Type B pancreatic cell (in vitro differentiated cells): ENCODE measurements at places on chromosomes 7 and 10. TPM values are rescaled to one million over a fixed set of nuclear protein-coding genes. Genes with fewer than 3 reads are reported as not detected.

- no peak for DNase-seq
These were observed 221.6 kb downstream of the TMEM178B start for GRCh38 chr7:141295367-141295895.

MKI67 gene
- total RNA-seq = 40.5 and 104 TPM in 2 replicates

GPR141 gene
- total RNA-seq = 0.31 TPM in 1 of 2 replicates, not detected in the other

DNA sequence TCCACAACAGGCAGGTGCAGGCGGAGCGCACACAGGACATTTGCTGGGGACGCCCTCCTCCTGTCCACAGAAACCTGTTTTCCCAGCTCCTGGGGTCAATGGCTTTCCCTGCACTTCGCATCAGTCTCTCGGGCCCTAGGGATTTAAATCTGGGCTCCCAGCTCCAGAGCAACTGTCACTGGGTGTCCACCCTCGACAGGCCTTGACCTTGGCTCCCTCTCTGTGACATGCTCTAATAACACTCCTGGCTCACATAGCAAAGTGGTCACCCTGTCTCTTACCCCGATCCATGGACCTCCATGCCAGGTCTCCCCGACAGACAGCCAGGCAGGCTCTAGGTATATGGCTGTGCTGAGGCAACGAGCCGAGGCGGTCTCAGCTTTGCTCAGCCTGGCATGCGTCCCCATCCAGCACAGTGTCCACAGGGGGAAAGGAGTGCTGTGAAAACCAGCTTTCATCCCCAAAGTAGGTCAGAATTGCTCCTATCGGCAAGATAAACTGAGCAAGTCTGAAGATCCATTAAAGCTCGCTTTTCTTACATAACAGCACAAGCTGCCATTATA, 195.6 kb downstream of the TNS3 start:
- no peak for DNase-seq

BLNK gene
- total RNA-seq = 21.7 and 59.8 TPM in 2 replicates

GRK5 gene
- total RNA-seq = 10.8 and 24.8 TPM in 2 replicates

DNA sequence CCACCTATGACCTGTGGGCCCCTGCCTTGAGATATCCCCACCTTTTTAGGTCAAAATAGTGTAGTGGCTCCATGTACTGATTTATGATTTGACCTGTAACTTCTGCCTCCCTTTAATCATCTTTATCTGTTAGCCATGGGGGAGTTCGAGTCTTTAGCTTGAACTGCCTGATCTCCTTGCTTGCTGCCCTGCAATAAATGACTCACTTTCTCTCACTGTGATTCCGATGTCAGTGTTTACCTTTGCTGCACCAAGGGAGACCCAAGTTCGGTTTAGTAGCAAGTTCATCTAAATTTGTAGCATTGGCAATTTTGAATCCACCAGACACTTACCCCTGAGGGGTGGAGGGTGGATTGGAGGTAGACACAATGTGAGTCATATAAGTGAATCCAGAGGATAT, 814.6 kb upstream of the AUTS2 start:
- no peak for DNase-seq

TFPI2 gene
- total RNA-seq = 4.9 TPM in 2 replicates

TCAF1 gene
- total RNA-seq = 50.0 and 71.2 TPM in 2 replicates

DNA sequence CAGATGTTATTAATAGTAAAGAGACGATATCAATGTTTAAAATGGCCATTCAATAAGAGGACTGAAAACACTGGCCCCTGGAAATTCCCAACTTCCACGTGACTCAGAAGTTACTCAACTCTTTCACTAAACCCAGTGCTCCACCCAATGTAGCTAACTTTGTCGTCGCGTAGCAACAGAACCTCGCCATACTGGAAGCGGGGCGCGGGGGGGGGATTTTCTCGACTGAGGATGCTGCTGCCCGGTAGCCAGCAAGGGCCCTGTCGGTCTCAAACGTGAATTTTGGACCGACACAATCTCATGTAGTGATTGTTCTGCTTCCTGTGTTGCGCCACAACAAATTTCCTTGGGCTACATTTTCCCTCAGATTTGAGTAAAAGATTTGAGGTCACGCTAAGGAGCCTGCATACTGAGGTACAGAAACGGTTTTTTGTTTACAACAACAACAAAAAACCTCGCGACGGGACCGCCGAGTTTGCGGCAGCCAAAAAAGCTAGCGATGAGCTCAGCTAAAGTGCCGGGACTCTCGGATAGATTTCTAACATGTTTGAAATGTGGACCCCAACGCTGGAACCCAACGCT, 977 bp upstream of the SFR1 start:
- peak; percentile 76 for DNase-seq

- no peak for DNase-seq
These were observed 678.0 kb upstream of the KCND2 start for GRCh38 chr7:119594956-119595355.

COL1A2 gene
- 23.0 and 692 TPM in 2 replicates for total RNA-seq

- DNase-seq = no peak
These were observed 261.5 kb downstream of the ELMO1 start for GRCh38 chr7:37187179-37187578.

DNA sequence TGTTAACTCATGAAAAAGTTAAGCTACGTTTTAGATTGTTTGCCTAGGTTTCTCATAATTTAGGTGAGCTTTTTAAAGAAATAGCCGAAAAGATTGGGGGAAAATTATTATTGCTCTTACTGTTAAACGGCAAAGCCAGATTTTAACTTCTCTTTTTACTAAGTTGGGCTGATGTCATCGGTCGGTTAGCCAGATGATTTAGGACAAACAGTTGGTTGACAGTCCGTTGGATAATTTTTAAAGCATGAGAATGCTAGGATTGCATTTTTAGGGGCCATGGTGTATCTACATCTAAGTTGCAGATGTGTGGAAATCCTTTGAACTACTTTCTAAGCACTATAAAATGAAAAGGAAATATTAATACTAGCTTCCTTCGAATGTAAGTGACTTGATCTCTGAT, 280.9 kb upstream of the AKR1E2 start:
- DNase-seq = no peak

THNSL1 gene
- total RNA-seq = 5.9 and 10.2 TPM in 2 replicates

TSPAN12 gene
- total RNA-seq = 14.8 and 16.3 TPM in 2 replicates

GRCh38 chr10:66822801-66823200, 103.0 kb upstream of the LRRTM3 start:
- no peak for DNase-seq

DNA sequence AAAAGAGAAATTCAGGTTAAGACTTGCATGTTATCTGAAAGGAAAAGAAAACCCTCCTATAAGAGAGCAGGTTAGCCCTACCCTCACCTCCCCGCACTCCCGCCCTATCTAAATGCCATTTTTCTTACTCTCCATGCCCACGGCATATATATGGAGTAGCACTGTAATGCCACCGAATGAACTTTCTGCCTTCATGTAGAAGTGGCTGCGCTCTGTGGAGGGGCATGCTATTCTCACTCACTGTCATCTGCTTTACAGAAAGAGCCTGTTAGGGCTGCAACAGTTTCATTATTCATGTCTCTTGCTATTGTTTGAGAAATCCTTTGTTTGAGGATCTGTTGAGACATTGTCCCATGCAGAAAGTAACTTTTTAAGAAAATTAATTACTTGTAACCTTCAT, 1190.6 kb downstream of the SORCS1 start:
- no peak for DNase-seq

PIK3AP1 gene
- 3.5 and 3.7 TPM in 2 replicates for total RNA-seq

DNA sequence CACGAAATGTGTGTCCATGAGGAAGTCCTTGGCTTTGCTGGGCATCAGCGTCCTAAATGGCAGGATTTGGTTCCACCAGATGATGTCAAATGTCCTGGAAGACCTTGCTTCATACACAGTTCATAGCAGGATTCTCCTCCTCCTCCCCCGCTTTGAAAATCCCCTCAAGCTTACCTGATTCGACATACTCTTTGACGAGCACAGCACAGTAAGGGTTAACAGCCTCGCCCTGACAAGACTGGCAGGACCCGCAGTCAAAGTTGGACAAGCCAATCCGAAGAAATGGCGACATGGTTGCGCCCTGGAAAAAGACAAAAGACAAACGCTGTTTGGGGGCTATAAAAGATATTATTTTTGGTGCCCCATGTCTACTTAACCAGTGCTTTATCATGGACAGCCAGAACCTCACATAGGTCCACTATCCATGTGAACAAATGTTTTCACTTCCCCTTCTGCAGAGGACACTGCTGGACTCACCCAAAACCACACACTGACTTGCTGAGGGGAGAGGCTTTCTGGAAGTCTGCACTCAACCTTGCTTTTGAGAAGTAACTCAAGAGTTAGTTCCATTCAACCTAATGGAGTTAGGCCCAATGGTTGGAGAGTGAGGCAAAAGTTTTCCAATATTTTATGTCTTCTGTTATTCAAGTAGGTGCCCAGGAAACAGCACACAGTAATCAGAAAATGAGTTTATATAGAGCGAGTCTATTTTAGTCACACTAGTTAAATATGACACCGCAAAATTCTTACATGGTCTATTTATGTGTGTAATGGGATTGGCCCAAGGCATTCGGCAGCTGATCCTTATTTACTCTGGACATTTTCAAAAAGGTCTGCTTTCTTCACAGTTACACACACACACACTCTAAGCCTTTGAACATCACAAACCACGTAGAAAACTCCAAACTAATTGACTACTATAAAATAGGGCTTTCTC, 65.0 kb downstream of the PRKCQ start:
- no peak for DNase-seq

- no peak for DNase-seq
These were observed 33.7 kb upstream of the DPYSL4 start for GRCh38 chr10:132152896-132153580.

GJC3 gene
- total RNA-seq = not detected in 2 replicates

DNA sequence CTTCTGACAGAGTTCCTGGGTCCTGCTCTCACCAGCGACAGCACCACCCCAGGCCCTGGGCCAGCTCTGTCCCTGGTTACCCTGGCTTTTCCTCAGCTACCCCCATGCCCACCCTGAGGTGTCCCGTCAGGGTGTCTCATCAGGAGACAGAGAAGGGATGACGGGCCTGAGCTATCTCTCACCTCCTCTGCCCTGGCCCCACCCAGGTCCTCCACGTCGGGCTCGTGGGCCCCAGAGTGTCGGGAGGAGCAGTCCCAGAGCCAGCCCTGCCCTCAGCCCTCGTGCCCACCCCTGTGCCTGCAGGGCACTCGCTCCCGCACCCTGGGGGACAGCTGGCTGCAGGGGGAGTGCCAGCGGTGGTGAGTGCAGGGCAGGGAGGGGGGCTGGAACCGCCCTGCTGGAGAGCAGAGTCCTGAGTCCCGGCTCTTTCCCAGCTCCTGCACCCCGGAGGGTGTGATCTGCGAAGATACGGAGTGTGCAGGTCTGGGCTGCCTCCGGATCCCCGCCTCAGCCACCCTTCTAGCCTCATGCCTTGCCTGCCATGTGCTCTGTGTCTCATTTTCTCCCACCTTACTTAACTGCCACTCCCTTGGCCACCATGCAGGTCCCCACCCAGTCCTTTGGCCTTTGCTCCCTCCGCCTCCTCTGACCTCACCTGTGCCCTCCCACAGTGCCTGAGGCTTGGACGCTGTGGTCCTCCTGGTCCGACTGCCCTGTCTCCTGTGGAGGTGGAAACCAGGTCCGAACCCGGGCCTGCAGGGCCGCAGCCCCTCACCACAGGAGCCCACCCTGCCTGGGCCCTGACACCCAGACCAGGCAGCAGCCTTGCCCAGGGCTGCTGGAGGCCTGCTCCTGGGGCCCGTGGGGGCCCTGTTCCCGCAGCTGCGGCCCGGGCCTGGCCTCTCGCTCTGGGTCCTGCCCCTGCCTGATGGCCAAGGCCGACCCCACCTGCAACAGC, 16.7 kb upstream of the ZNF862 start:
- DNase-seq = no peak

- no peak for DNase-seq
These were observed 28.5 kb downstream of the TSPAN12 start for GRCh38 chr7:120829487-120829886.

DNA sequence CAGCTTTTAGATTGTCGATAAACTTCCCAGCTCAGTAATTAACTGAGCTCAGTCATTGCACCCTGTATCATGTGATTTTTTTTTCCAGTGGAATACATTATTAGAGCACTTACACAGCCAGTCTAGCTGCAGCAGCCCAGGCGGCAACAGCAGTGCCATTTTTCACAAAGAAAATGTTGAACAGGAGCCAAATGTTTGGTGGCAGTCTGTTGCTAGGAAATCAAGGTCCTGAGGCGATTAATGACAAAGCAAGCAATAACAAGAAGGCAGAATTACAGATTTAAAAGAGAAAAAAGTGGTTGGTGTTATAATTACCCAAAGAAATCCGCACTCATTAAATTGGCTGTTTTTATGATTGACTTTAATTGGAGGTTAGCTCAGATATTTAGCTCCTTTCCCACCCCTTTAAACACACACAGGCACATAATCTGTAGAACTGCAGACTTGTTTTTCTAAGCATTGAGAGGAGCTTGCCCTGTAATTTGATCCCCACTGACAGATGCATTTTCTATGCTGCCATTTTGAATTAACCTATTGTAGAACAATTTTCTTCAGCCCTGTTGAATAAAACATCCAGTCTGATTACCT, 267.4 kb downstream of the ADK start:
- no peak for DNase-seq

DNA sequence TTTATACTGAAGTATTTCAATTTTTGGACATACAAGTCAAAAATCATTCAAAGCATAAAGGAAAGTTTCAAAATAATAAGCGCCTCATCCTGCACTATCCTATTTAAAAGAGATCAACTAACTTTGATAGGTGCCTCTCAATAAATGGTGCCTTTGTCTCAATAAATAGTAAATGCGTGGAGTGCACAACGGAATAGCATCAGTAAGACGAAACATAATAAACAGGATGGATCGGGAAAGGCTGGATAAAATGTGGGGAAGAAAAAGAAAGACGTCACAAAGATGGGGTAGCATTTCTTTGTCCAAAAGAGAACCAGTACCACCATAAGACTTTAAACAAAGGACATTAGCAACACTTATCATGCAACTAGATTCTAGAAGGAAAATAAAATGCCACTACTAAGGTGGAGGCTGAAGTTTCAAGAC, 571 bp upstream of the PRKAR2B start:
- DNase-seq = no peak

- DNase-seq = no peak
These were observed 255.2 kb downstream of the SNX13 start for GRCh38 chr7:17685141-17685540.
